ENCODE measurements at places on chromosomes 4 and X. TPM values are rescaled to one million over a fixed set of nuclear protein-coding genes. Genes with fewer than 3 reads are reported as not detected.

NOX1 gene
- total RNA-seq = not detected

SPIN2A gene
- 0.14 TPM for total RNA-seq

CCNB3 gene
- total RNA-seq = 0.17 TPM

PLS3 gene
- 133 TPM for total RNA-seq

NXF2 gene
- total RNA-seq = not detected

MAGEA12 gene
- total RNA-seq = not detected

PRKG2 gene
- total RNA-seq = 0.51 TPM

CLCN4 gene
- 1.2 TPM for total RNA-seq

HSFX1 gene
- total RNA-seq = 0.51 TPM

GPR50 gene
- not detected for total RNA-seq

MAGEC3 gene
- not detected for total RNA-seq

VSIG4 gene
- total RNA-seq = not detected

KIT gene
- 0.22 TPM for total RNA-seq

USP51 gene
- total RNA-seq = 0.80 TPM

SHROOM3 gene
- total RNA-seq = 109 TPM

GAGE2A gene
- not detected for total RNA-seq

CCNI gene
- 116 TPM for total RNA-seq

PRDM8 gene
- total RNA-seq = 3.7 TPM

FGF2 gene
- total RNA-seq = 17.4 TPM

HERC5 gene
- 1.2 TPM for total RNA-seq

ARHGAP24 gene
- total RNA-seq = 9.9 TPM

ELOVL6 gene
- total RNA-seq = 27.6 TPM

SMIM31 gene
- total RNA-seq = not detected

CFAP47 gene
- total RNA-seq = not detected

PSAPL1 gene
- 0.07 TPM for total RNA-seq

GABRG1 gene
- total RNA-seq = not detected

DSPP gene
- total RNA-seq = not detected

APOO gene
- 40.8 TPM for total RNA-seq

BMPR1B gene
- 2.0 TPM for total RNA-seq

RHOH gene
- total RNA-seq = not detected

AR gene
- not detected for total RNA-seq

MXD4 gene
- 14.0 TPM for total RNA-seq

LUZP4 gene
- total RNA-seq = not detected

PGAM4 gene
- not detected for total RNA-seq

STOX2 gene
- total RNA-seq = 2.3 TPM

P2RY8 gene
- total RNA-seq = not detected

AGTR2 gene
- not detected for total RNA-seq

INPP4B gene
- 14.2 TPM for total RNA-seq

IL21 gene
- total RNA-seq = not detected

DDX53 gene
- total RNA-seq = not detected

MAGEB6 gene
- total RNA-seq = not detected

GIMD1 gene
- total RNA-seq = not detected

ATP1B4 gene
- not detected for total RNA-seq

PLXNB3 gene
- 7.4 TPM for total RNA-seq

FGA gene
- total RNA-seq = 0.22 TPM

RAB40AL gene
- not detected for total RNA-seq

ARMCX2 gene
- 29.4 TPM for total RNA-seq

IRS4 gene
- not detected for total RNA-seq

TBC1D8B gene
- total RNA-seq = 1.2 TPM

SCD5 gene
- 6.1 TPM for total RNA-seq

SPP1 gene
- 112 TPM for total RNA-seq
